ENCODE measurements at places on chromosomes 6 and 20. TPM values are rescaled to one million over a fixed set of nuclear protein-coding genes. Genes with fewer than 3 reads are reported as not detected.

DNA sequence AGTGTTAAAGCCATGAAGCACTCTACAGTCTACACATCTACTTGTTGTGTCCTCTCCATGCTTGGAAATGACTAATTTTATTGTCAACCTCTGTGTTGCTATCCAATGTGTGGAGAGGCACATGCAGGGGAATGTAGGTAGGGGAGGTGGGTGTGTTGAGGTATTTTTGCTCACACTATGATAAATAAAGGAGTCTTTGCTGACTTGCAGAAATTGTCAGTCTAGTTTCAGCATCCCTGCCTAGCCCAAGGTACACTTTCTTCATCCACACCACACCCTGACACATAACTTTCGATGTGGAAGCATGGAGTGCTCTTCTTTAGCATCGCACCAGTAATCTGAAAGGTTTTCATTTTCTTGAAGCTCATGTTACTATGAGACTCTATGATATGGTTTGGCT is 264.0 kb downstream of the TRDN start:
- no peak for DNase-seq
- no peaks in the 10 kb centered on the region for H3K4me1 ChIP-seq
- no peaks in the 10 kb centered on the region for H3K36me3 ChIP-seq
- no peaks in the 10 kb centered on the region for H3K27me3 ChIP-seq
- H3K4me3 ChIP-seq, result no peak overlapping the region
- H3K27ac ChIP-seq, result no peak overlapping the region

DNA sequence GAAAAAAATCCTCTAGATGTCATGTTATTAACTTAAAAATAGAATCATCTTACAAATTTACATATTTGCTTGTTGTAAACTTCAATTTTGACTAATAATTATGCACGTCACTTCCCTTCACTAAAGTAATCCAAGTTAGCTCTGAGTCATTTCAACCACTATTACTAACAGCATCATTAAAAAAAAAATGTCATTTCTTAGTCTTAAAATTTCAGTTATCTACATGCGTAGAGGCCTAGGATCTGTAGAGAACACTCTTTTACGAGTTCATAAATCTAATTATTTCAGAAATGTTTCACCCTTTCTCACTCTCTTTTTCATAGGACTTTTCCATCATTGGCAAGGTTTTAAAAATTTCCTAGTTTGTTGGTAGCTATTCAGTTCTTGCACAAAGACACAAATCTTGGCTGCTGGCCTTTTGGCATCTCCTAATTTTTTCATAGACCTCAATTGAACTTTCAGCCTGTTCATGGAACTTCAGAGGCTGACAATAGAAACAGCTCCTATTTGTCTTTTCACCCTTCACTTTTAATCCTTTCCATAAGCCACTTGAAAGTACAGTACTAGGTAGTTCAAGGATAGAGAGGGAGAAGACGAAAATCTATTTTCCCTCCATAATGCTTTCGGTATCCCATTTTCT is 61.5 kb downstream of the OGFRL1 start:
- H3K27ac ChIP-seq, result peak overlapping the region; percentile 17
- H3K4me3 ChIP-seq, result no peak overlapping the region
- peak; percentile 32 for DNase-seq
- no peaks in the 10 kb centered on the region for H3K36me3 ChIP-seq
- H3K27me3 ChIP-seq, result no peaks in the 10 kb centered on the region

DNA sequence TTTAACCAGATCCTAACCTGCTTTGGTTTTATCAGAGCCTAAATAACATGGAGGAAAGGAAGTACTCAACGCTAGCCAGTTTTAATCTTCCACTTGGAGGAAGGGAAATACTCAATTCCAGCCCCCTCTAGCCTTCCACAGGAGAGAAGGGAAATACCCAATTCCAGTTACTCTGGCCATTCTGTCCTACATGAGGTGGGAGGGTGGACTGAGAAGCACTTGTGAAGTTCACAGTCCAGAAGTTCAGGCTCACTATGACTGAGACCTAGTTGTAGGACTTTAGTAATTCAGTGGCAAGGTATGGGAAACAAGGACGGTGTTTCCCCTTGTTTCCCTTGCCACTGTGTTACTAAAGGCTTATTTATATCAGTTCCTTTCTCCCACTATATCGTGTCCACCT is 672.0 kb downstream of the RFPL4B start:
- H3K27me3 ChIP-seq, result no peaks in the 10 kb centered on the region
- no peak overlapping the region for H3K4me3 ChIP-seq
- H3K27ac ChIP-seq, result peak overlapping the region; percentile 76

CEBPB gene
- 14.9 TPM for total RNA-seq

GRCh38 chr6:43375693-43376092 is 6.2 kb upstream of the ZNF318 start:
- H3K27ac ChIP-seq, result no peak overlapping the region
- H3K4me3 ChIP-seq, result no peak overlapping the region
- no peaks in the 10 kb centered on the region for H3K36me3 ChIP-seq
- no peaks in the 10 kb centered on the region for H3K27me3 ChIP-seq
